ENCODE measurements at places on chromosomes 16 and 17.

DNA sequence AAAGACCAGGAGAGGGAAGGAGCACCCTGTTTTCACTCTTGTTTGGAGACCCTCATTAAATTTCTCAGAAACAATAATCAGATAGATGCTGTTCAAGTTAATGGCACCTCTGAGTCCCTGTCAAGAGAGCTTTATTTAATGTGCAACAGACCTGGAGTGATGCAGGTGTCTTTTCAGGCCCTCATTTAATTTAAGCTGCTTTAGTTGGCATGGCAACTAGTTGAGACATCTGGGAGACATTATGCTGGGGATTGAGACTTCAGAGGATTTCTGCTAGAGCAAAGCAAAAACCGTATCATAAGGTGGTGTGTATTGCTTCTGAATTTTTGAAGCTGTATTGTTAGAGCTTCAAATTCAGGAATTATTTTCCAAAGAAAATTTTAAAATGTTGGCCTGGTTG lies 108.5 kb downstream of the NLK start:
- no peak for DNase-seq

- no peak for DNase-seq
Observed at GRCh38 chr17:57808882-57809281, 41.0 kb downstream of the MRPS23 start.

DNA sequence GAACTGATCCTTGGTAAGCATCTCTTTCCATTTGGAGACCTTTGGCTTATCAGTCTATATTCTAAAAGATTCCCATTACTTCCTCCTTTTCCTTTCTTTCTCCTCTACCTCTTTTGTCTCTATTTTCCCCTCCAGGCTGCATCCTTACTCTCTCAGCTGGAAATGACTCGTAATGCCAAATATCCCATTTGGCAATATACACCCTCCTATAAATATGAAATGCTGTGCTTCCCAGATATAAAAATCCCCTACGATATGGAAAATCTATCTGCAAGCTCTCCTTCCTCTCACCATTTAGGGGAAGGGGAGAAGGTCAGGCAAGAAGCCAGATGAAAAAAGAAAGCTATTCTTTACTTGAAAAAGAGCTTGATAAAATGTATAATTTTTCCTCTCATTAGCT lies 39.9 kb downstream of the XPO6 start:
- DNase-seq = no peak

- peak; percentile 18 for DNase-seq
Observed at GRCh38 chr16:69406780-69407331, 17.6 kb upstream of the CYB5B start.

GRCh38 chr16:84718-85406 lies 6.8 kb downstream of the MPG start:
- peak; percentile 84 for DNase-seq

DNA sequence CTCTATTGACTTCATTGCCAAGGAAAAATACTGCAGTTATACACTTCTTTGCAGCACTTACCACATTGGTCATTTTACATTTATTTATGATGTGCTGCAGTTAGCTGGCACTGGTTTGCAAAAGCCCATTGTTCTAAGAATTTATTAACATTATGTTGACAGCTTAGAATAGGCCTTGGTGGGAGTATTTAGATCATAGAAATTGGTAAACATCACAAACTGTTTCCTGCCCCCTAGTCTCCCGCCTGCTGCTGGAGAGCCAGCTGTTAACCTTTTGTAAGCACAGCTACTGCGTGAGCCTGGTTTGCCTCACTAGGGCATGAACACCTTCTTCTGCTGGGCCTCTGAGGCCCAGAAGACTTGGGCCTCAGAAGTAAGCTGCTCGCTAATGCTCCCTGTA lies 651.4 kb upstream of the GOT2 start:
- no peak for DNase-seq

GRCh38 chr16:71540-72401 lies 660 bp downstream of the RHBDF1 start:
- DNase-seq = no peak

All from ascending aorta (tissue), 2 donors.